HS-5 (cell line): ENCODE measurements at places on chromosomes 2 and 18.

DNA sequence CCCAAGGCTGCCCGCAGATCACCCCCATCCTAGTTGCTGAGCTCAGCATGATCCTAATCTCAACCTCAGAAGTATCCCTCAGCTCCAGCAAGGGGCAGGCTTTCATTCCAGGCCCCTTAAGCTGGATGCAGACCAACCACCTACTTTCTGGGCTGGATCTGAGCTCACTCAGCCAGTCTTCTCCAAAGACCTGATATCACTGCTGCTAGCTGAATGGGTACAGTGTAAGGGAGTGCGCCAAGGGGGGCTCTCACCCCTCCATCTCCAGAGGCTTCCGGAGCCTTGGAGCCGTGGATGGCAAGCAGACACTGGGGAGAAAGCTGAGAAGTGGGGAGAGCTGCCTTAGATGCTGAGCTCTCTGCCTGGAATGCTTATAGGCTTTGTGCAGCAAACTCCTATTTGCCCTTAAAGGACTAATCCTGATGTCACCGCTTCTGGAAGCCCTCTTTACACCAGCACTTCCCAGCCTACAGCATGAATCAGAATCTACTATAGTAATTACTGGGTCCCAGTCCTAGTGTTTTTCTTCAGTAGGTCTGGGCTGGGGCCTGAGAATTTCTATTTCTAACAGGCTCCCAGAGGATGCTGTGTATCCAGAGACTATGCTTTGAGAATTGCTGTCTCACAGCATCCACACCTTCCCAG, 31.0 kb downstream of the GYPC start:
- no peak for DNase-seq

DNA sequence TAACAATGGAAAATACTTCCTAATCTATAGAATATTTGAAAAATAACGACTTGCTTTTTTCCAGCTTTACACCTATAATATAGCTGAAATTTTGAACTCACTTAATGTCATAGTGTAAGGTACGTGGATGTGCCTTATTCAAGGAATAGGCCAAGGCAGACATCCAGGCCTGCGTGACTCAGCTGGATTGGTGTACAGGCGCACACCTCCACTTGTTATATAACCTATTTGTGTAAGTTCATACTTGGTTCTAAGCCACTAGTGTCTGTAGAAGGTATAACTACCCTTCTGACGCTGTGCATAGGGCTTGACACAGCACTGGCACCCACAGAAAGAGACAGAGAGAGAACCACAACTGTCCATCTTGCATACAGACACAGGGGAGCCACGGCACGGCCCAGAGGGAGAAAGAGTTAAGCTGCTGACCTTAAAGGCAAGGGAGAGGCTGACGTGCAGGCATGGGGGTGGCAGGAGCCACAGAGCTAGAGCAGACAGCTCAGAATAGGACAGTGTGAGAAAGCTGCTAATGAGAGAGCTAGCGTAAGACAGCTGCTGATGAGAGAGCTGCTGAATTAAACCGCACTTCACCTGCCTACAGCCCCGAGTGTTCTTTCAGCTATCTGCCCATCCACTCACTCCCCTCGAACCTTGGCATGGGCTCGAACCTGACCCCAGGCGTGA, 16.1 kb downstream of the CCDC178 start:
- no peak for DNase-seq

- DNase-seq, result no peak
Measured at GRCh38 chr2:6442252-6442985, 423.3 kb downstream of the CMPK2 start.

DNA sequence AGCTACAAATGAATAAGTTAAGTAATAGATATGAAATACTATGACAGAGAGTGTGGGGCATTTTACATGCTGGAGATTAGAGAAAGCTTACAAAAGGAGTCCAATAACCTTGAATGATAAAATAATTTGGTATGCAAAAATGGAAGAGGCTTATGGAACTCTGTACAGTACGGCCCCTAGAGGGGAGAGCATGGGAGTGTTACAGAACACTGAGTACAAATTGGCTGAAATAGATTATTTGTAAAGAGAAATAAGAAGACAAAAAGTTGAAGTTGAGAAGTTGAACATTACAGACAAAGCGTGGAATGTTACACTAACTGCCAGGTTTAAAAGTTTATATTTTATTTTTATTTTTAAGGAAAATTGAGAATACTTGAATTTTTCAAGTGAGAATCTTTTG, 192.1 kb upstream of the DOK6 start:
- no peak for DNase-seq

GRCh38 chr2:26033270-26033817, 540 bp upstream of the RAB10 start:
- peak; percentile 69 for DNase-seq

GRCh38 chr18:12318334-12318697, 10.3 kb downstream of the TUBB6 start:
- no peak for DNase-seq

DNA sequence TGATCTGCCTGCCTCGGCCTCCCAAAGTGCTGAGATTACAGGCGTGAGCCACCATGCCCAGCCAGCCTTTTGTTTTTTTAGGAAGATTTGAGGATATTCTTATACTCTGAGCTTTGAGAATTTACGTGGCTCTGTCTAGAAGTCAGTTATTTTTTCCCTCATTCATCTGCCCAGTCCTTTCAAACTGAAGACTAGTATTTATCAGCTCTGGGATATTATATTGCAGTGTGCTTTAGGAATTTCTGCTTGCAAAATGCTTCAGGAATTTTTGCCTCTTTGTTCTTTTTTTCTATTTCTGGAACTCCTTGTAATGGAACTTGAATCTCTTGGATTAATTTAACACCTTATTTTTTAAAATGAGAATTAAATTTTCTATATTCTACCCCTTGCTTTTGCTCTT, 22.6 kb downstream of the ACSL3 start:
- no peak for DNase-seq

GRCh38 chr2:134240061-134240460, 13.8 kb upstream of the MGAT5 start:
- DNase-seq, result no peak

GRCh38 chr2:1811258-1811970, 67.1 kb upstream of the PXDN start:
- no peak for DNase-seq

DNA sequence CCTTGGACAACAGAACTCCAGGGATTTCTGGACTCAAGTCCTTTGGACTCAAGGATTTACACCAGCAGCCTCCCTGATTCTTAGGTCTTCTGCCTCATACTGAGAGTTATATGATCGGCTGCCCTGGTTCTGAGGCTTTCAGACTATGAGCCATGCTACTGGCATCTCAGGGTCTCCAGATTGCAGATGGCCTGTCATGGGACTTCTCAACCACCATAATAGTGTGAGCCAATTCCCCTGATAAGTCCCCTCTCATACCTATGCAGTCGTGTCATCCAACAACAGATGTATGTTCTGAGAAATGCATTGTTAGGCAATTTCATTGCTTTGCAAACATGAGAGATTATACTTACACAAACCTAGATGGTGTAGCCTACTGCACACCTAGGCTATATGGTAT, 61.4 kb upstream of the MSTN start:
- peak; percentile 85 for DNase-seq

DNA sequence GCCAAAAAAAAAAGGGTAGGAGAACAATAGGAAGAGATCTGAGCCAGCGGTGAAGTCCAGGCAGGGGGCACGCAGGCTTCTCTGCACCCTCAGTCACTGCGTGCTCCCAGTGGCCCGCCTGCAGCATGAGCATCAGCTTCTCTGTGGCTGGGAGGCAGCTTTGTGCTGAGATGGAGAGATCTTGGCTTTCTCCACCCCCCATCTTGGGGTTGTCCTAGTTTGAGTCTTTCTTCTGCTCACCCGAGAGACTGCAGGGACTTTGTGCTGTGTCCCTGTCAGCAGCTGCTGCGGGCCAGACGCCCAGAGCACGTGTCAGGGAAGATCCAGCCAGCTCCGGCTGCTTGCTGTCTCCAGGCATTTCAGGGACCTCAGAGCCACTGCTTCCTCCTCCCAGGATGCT, 20.3 kb downstream of the TRAPPC12 start:
- DNase-seq, result no peak

DNA sequence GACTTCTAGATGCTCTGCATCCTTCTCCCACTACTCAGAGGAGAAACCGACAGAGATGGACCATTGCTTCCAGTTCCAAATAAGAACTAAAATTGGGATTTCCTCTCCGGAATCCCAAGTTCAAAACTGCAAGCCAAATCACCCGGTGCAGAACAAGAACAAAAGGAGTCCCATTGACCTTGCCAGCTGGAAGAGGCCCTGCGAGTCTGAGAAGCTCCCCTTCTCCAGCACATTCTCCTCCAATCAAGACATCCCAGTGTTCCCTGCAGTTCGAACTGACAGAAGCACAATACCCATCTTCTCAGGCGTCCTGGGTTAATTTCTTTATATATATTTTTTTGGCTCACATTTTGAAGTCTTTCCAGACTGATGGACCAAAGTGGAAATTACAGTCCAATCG, 195.3 kb upstream of the MEIS1 start:
- DNase-seq, result no peak

GRCh38 chr2:200695601-200696000, 109.8 kb downstream of the AOX1 start:
- no peak for DNase-seq

DNA sequence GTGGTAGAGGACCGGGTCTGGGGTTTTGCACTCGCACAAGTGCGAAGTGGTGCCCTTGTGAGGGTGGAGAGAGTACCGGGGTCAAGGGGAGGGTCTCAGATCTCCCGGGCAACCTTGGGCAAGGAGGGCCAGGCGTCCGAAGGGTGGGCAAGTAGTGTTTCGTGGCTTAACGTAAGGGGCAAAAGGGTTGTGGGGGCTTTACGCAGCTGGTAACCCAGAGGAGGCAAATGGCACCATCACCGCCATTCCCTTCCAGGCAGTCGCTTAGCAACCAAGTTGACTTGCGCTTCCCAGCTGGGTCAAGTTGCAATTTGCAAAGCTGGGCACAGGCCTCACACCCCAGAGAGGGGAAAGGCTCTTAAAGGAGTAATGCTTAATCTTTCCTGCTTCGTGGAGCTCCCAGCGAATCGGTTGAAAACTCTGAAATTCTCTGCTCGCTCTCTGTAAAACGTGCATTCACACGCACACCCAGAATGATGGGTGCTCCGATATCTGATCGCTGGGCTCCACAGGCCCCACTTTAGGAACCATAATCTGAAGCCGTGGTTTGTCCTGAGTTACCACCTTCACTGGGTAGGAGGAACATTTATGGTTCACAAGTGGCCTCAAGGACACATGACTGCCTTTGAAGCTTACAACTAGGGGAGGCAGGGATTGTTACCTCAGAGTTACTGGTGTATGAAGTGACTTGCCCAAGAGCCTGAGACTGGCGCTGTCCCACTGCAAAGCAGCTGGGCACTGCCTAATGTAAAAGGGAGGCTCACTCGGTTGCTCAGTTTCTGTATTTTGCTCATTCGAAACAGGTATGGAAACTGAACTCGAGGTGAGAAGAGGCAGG, 127.9 kb downstream of the UXS1 start:
- no peak for DNase-seq

DNA sequence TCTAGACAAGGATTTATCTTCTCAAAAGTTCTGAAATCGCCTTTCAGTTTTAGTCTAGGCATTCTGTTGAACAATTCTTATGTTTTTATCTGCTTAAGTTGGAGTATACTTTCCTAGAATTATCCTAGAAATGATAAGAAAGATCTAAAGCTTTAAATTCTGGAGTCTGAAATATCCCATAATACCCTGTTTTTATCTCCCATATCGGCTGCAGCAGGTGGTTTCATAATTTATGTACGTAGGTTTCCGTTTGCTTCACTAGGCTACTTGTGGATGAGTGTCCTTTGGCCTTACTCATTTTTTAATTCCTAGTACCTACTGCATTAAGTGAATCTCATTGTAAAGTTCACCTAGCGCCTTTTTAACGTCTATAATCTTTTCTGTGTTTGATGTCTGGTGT, 58.5 kb upstream of the MGAT5 start:
- DNase-seq, result no peak

GRCh38 chr2:241052677-241053360, 49.3 kb downstream of the MTERF4 start:
- no peak for DNase-seq

GRCh38 chr2:146366276-146366675, 1478.6 kb upstream of the ACVR2A start:
- DNase-seq, result no peak

DNA sequence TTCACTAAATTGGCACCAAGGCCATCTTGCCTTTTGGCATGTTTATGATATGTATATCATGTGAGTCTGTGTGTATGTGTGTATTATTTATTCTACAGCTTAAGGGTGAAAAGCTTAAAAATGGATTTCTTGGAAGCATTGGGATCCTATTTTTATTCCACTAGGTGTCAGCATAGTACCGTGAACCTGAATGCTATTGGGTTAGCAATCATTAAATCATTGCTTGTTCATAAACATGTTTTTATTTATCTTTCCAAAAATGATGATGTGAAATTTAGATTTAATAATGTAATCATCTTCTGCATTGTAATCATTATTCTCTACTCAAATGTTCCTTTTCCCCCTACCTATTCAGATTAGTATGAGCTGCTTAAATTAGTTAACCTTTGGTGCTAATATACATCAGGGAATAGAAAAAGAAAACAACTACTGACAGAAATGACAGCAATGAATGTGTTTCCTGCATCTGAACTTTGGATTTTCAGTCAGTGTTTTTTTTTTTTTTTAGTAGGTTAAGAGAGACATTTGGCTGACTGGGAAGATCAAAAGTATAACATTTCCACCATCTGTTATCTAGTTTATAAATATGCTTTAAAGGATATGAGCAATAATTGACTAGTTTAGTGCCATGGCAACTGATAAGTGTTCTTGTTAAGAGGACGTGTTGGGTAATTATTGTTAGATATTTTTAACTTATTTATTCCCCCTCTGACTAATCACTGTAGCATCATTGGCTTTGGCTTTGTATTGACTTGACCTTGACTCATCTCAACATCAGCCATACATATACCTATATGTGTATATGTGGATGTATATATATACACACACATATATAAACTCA, 14.1 kb upstream of the ZSWIM2 start:
- peak; percentile 63 for DNase-seq
